ENCODE measurements at places on chromosomes 6 and 20.

DNA sequence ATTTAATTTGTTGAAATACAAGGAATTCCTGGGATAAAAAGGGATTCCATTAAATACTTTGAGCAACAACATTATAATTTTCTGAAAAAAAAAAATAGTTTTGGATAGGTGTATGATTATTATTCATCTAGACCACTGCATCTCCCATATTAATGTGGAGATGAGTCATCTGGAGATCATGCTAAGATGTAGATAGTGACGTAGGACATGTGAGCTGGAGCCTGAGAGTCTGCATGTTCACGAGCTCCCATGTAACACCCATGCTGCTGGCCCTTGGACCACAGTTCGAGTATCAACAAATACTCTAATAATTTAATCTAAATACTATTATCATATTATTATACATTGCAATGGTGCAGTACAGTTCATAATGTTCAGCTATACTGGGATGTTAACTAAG lies 91.6 kb downstream of the EPM2A start:
- no peak for DNase-seq

GRCh38 chr6:141914646-141915045 lies 218.1 kb upstream of the GJE1 start:
- DNase-seq, result no peak

GRCh38 chr20:56968376-56969048 lies 297.9 kb downstream of the BMP7 start:
- DNase-seq, result no peak

- DNase-seq, result no peak
These were observed 1.6 kb downstream of the CLPS start for GRCh38 chr6:35795453-35796071.

DNA sequence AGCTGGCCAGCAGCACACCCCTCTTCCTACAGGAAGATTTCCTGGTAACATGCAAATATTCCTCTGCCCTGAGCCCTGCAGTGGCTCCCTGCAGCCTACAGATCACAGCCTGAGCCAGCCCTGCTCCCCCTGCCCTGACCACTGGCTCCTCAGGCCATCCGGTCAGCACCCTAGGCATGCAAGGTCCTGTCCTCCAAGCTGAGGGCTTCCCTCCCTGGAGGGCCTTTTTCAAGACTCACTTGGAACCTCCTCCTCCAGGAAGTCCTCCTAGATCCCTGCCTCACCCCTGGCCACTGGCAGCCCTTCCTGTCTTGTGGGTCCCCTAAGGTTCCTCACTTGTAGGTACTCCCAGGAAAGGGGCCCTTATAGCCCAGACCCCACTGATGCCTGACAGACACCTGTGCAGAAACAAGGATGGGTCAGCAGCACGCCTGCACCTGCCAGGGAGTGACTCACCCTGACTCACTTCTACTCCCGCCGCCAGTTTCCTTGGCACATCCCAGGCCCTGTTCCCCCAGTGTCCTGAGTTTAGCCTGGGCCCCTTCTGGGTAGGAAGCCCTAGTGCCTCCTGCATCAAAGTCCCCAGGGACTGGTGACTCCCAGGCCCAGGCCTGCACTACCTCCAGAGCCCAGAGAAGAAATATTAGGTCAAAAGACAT lies 3.2 kb downstream of the SLC4A11 start:
- DNase-seq, result no peak

- DNase-seq, result no peak
These were observed 16.0 kb downstream of the UQCC1 start for GRCh38 chr20:35395728-35396127.

- DNase-seq, result peak; percentile 55
These were observed 9.4 kb downstream of the SPDEF start for GRCh38 chr6:34546551-34547321.

DNA sequence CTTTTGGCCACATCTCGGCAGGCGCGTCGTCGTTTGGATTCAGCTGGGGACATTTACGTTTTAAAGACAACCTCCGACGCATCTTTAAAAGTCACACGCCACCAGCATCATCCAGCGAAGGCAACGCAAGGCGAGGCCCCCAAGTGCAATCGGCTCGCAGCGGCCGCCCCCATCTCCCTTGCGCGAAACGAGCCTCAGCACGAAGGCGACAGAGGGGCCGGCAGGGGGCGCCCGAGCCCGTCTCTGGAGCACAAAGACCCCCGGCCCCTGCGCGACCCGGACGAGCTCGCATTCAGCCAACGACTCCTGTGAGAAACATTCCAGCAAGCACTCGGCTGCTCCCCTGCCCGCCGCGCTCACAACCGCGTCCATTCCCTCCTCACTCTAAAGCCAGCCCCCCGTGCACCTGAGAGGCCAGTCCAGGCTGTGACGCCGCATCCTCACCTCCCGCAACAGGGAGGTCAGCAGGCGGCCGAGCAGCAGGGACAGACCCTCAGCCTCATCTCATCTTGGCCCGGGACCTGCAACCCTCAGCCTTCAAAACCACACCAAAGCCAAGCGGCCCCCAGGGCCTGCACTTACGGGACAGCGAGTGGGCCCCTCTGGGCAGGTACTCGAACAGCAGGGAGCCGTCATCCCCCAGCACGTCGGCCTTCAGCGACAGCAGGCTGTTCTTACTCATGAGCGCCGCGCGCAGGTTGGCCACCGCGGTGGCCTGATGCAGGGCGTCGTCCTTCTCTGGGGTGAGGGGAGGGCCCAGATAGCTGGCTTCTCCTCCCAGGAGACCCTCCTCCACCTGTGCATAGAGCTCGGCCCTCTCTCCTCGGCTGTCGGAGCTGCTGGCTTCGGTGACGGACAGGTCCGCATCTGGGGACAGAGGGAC lies 35.8 kb downstream of the SLC2A4RG start:
- peak; percentile 72 for DNase-seq

DNA sequence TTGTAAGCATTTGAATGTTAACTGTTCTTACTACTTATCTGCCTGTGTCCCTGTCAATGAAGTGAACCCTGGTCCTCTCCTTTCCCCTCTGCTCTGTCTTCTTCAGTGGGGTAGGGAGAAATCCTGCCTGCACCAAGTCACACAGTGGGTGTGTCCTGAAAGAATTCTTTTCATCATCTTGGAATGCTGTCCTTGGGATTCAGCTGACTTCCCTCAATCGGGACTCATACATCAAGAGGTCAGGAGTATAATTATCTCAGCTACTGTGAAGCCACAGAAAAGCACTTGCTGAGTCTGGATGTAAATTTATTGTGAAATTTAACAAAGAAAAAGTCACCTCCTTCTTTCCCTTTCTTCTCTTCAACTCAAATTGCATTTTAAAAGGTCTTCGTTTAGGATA lies 328.5 kb downstream of the SOX4 start:
- DNase-seq, result no peak

GRCh38 chr20:19737025-19737424 lies 21.0 kb upstream of the RIN2 start:
- no peak for DNase-seq

GRCh38 chr20:37421060-37421905 lies 75.3 kb downstream of the SRC start:
- DNase-seq, result no peak

DNA sequence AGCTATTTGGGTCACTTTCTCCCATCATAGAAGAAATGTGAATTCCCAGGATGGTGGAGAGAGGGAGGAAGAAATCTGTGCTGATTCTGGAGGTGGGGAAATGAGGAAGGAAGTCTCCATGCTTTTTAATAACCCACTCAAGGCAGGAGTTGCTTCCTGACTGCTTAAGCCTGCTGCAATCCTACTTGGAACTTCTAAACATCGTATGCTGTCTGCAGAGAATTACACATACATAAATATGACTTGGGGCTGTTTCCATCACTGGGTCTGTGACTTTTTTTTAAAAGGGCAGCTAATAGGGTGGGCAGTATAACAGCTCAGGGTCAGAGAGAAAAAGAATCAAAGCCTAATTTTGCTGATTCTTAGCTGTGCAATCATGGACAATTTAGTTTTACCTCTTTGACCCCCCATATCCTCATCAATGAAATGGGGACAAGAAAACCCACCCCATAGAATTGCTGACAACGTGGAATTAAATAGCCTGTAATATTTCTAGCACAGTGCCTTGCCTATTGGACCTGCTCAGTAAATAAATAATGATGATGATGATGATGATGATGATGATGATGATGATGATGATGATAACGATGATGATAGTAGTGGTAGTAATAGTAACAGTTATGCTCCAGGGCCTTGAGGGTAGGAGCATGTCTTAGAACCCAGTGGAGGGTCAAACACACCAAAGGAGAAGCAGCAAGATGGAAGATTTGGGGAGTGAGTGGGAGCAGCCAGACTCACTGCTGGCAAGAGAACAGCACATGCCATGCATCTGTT lies 166.7 kb upstream of the LRFN2 start:
- no peak for DNase-seq

DNA sequence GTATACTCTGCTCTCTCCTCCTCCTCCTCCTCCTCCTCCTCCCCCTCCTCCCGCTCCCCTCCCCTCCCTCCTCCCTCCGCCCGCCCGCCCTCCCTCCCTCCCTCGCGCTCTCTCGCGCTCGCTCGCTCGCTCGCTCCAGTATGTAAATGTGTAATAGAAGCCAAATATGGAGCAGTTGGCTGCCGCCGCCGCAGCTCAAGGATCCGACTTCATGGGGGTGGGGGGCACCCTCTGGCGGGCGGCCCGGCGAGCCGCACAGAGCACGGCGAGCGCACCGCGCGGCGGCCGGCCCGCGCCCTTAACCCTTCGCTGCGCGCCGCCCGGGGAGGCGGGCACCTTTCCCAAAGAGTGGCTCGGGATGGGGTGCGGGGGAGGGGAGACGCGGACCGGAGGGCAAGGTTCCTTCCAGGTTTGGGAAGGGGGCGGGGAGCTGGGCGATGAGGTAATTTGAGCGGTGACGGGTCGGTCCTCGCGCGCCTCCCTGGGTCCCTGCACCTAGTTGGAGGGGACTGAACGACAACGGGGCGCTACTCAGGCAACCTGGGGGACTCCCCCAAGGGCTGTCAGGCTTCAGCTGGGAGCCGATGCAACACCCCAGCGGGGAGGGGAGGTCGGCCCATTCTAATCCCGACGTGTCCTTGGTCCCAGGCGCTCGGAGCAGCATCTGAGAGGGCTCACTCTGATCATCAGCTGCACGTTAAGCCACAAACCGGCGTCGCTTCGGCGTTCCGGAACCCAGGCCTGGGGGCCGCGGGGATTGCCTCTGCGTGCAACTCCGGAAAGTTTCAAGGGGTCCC lies 409 bp upstream of the ATXN1 start:
- DNase-seq, result peak; percentile 84

DNA sequence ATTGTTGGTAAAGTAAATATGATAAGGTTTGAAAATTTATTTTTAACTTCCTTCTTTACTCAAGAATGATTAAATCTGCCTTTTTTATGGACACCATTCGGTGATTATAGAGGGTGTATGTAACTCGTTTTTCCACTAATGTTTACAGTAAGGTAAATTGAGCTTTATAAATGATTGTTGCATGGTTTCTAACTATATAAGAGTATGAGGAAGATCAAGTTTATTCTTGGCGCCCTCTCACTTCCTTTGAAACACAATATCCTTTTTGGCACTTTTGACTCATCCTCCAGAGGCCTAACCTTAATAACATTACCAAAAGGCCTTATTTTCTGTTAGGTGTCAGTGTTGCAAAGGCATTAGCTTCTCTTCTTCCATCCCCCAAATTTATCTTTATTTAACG lies 41.8 kb upstream of the MTRF1L start:
- no peak for DNase-seq

DNA sequence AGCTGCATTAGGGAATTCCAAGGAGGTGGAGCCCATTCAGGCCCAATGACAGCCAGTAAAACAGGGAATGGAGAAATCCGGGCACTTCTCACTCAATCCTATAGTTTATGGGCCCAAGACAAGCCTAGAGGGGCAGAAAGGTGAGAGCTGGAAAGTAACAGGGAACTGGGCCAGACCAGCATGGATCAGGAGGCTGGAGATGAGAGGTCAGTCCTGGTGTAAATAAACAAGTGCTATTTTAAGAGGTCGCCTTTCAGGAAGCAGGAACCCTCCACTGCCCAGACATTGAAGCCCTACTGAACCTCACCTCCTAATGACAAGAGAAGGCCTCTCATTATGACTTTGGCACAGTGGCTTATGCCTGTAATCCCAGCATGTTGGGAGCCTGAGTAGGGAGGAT lies 57.2 kb upstream of the TGM3 start:
- no peak for DNase-seq

GRCh38 chr20:3203315-3204123 lies 963 bp downstream of the DDRGK1 start:
- DNase-seq, result peak; percentile 56

GRCh38 chr6:27902335-27903314 lies 9.6 kb downstream of the OR2B2 start:
- peak; percentile 86 for DNase-seq

DNA sequence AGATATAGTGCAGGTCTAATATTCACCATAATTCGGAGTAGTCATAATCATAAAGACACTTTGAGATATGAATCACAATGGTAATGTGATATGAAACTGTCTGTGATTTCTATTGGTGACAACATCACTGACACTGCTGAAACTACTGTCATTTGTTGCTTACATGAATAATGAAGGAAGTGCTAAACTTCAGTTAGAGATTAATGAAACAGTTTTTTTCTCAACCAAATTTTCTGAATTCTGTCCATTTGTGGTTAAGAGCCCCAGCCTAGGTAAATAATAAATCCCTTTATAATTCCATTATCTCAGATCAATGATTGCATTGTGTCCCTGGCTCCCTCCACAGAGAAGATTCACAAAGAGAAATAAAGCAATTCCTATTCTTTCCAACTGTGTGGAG lies 122.6 kb downstream of the HIVEP2 start:
- no peak for DNase-seq

GRCh38 chr6:159931112-159931511 lies 37.8 kb upstream of the IGF2R start:
- no peak for DNase-seq

DNA sequence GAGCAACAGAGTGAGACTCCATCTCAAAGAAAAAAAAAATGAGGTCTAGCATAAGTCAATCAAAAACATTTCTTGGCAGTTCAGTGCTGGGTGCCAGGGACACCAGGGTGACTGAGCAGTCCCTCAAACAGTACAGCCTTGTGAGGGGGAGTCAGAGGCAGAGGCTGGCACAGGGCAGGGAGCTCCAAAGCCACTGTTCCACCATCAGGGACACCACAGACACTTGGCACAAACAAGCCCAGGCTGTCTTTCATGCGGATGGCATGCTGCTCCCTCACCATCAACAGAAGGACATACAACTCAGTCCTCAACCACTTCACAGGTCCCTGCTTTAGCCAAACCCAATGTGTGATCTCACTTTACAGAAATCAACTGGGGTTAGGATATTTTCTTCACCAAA lies 36.0 kb upstream of the GRM4 start:
- DNase-seq, result no peak

- DNase-seq, result no peak
These were observed 256.9 kb downstream of the CDH26 start for GRCh38 chr20:60214901-60215815.

DNA sequence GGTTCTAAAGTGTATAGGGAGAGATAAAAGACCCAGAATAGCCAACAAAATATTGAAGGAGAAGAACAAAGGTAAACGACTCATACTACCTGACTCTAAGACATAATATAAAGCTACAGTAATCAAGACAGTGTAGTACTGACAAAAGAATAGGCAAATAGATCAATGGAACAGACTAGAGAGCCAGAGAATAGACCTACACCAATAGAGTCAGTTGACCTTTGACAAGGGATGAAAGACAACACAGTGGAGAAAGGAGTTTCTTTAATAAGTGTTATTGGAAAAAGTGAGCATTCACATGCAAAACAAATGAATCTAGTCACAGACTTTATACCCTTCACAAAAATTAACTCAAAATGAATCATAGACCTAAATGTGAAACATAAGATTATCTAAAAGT lies 96.4 kb downstream of the ISM1 start:
- no peak for DNase-seq

GRCh38 chr6:12344961-12345693 lies 55.0 kb downstream of the EDN1 start:
- no peak for DNase-seq

- DNase-seq, result no peak
These were observed 1.8 kb downstream of the SNRPB start for GRCh38 chr20:2468581-2469407.
